ENCODE measurements at places on chromosomes 4 and X. TPM values are rescaled to one million over a fixed set of nuclear protein-coding genes. Genes with fewer than 3 reads are reported as not detected.

The PRR32 gene
- not detected for total RNA-seq

The ART3 gene
- 230 TPM for total RNA-seq

The SAGE1 gene
- total RNA-seq, result not detected

The SUPT20HL2 gene
- not detected for total RNA-seq

The FAM47C gene
- not detected for total RNA-seq

The TEX11 gene
- total RNA-seq, result not detected
